ENCODE measurements at places on chromosomes 4 and X.

DNA sequence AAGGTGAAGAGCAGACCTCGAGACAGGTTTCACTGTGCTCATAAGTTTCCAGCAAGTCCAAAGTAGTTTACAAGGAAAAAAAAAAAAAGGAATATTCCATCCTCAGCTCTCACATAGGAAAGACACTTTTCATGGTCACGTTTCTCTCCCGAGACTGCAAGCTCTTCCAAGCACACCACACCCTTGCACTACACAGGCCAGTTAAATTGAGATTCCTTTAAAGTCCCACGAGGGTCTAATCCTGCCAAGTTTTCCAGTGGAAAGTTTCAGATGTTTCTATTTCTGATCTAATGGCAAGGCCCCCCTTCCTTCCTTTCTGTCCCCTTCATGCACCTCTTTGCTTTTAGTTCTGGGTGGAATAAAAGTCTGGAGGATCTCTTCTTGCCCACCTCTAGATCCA lies 67.9 kb upstream of the PCDH19 start:
- DNase-seq, result no peak

DNA sequence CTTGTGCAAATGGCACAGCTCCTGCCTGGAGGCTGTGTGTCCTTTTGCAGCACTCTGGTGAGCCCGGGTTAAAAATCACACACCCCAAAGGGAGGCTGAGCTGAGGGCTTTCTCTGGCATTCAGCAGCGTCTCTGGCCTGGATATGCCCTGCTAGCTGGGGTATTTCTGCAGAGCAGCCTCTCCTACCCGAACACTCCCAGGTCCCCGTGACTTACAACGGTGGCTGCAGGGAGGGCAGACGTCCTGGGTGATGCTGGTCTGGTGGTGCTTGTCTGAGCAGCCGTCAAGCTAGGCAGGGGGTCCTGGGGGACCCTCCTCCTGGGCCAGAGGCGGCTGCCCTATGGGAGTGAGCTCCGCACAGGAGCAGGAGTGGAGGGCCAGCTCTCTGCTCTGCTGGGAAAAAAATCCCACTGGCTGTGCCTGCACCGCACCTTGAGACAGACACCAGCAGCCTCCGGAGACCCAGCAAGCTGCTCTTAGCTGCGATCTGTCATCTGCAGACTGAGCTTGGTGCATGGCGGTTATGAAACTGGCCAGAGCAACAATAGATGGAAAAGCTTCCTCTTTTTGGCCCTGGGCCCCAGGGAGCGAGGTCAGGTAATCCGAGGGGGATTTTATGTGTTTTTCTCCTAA lies 41.3 kb upstream of the ASMTL start:
- no peak for DNase-seq

DNA sequence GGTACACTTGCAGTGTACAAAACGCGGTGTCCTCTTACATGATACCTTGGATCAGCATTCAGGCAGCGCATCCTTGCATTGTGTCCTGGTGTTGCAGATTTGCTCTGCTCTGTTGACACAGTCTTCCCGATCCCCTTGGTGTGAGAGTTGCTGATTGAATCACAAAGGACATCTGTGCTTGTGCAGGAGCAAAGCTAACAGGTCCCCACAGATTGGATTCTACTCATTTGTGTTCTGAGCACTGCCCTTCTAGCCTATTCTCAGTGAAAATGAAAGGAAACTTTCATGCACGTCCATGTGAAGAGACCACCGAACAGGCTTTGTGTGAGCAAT lies 171.4 kb downstream of the FRMPD4 start:
- no peak for DNase-seq

GRCh38 chr4:16827794-16828724 lies 70.4 kb downstream of the LDB2 start:
- no peak for DNase-seq

GRCh38 chr4:60683357-60683756 lies 516.8 kb upstream of the ADGRL3 start:
- DNase-seq, result no peak

- no peak for DNase-seq
Observed at GRCh38 chr4:3679851-3680311, 86.3 kb upstream of the ADRA2C start.

GRCh38 chr4:11312389-11312788 lies 116.3 kb downstream of the HS3ST1 start:
- DNase-seq, result no peak

- DNase-seq, result no peak
Observed at GRCh38 chr4:77349796-77350195, 192.8 kb downstream of the CCNG2 start.

DNA sequence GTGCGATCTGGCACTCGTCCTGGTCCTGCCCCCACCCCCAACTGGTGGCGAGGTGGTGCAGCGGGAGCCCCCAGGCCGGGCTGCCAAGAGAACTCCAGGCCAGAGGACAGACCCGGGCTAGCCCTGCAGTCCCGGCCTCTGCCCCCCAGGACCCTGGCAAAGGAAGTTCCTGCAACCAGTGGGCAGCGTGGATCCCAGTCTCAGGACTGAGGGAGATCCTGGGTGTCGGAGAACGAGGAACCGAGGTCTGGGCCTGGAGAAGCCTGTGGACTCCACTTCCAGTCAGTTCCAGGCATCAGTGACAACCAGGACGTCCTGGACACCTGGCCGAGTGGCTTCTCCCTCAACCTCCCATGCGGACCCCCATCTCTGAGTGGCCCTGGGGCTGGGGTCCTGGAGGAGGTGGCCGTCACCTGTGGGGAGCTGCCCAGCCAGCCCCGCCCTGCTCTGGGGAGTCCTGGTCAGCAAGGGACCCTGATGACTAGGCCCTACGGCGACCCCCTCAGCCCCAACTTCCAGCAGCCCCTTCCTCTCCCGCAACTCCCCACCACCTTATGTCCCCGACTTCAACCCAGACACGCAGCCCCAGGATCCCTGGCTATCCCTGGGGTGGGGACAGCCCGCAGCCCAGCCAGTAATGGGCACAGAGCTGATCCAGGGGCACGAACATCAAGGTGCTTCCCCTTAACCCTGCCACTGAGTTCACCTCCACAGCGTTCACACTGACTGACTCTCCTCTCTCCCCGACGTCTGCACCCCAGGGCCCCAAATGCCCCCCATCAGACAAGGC lies 53.7 kb upstream of the NKX1-1 start:
- no peak for DNase-seq

DNA sequence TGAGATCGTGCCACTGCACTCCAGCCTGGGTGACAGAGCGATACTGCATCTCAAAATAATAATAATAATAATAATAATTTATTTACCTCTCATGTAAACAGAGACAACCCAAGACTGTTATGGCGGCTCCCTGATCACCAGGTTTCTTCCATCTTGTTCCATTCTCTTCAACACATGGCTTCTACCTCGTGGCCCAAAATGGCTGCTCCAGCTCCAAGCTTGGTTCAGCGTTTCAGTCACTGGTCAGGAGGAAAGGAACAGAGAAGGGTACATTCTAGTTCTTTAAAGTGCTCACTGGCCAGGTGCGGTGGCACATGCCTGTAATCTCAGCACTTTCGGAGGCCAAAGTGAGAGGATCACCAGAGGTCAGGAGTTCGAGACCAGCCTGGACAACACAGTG lies 24.9 kb upstream of the CHRNA9 start:
- no peak for DNase-seq

DNA sequence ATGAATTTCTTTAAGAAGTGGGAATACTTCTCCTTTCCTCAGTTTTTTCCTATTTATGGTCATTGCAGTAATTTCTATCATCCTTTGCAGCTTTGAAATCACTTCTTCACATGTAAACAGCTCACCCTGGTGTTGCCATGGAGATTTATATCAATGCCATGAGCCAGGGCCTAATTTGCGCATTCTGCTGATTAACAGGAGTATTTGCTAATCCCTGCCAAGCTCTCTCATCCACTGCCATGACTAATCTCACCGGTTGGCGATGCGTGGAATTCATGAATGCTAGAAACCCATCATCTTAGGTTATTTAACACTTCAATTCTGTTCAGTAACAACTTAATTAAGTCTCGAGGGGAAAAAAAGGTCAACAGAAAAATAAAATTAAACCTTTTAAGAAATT lies 11.8 kb upstream of the FGF13 start:
- DNase-seq, result no peak

GRCh38 chr4:83979773-83980172 lies 443.9 kb downstream of the GPAT3 start:
- no peak for DNase-seq

DNA sequence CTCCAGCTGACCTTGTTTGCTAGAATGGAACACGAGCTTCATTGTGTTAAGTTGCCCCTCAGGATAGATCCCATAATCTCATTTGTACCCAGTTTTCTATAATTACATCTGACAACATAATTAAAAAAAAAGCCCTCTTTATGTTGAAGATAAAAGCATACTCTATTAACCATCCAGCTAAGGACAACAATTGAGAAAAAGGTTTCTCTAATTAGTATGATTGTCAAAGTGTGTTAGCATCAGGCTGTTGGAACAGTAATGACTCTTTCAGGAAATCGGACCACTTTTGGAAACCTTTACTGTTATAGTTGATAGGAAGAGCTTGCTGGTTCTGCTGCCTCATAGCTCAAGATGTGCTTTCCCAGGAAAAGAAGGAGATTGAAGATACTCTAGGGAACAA lies 172.6 kb downstream of the FHIP1A start:
- DNase-seq, result no peak

GRCh38 chrX:19225909-19226308 lies 103.6 kb upstream of the ADGRG2 start:
- DNase-seq, result no peak

GRCh38 chr4:80788798-80789197 lies 241.7 kb upstream of the BMP3 start:
- DNase-seq, result no peak

- no peak for DNase-seq
Observed at GRCh38 chr4:152015597-152016302, 254.9 kb upstream of the GATB start.

DNA sequence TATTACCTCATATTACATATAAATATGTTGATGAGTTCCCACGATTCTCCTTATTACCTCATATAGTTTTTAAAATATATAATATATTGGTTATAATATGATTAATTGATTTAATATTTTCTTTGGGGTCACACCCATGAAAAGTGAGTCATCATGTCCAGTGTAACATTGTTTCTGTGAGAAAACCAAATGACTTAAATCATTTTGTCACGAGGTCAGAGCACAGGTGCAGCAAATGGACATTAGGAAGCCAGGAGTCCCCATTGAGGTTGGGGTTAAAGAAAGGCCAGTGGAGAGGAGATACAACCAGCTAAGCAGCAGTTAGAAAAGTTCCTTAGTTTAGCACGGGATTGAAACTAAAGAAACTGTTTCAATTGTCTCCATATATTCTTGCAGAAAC lies 133.9 kb upstream of the RAPGEF2 start:
- no peak for DNase-seq

DNA sequence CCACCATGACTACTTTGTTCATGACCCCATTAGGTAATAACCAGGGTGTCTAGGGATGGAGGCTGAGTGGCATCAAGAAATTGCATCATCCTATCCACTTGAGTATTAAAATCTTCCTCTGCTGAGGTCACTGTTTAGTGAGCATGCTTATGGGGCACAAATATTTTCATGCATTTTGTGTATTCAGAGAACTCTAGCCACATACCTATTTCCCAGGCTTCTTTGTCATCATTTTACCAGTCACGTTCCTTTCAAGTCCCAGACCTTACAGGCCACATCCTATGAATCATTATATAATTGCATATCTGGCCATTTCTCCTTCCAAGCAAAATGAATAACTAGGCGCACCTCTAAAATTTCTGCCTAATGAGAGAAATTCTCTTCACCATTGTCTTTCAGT lies 1882.9 kb upstream of the AGA start:
- no peak for DNase-seq

GRCh38 chr4:8736090-8736825 lies 135.4 kb downstream of the HMX1 start:
- no peak for DNase-seq

DNA sequence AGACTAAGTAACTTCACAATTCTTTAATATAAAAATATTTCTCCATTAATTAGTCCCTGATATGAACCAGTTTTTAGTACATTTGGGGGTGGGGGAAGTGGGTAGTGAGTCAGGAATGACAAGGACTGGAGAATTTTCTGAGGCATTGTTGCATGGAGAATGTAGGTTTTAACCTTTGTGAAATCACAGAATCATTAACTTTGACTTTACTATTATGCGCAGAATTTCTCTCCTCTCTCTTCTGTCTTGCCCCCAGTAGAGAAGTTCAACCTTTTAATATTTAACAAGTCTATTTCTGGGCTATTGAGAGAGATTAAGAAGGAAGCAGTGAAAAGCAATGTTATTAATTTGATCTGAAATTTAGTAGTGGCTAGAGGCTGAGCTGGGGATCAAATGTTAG lies 597.0 kb downstream of the PCDH18 start:
- DNase-seq, result no peak

GRCh38 chr4:86737244-86737643 lies 111.9 kb downstream of the SLC10A6 start:
- DNase-seq, result no peak

- DNase-seq, result no peak
Observed at GRCh38 chr4:86015412-86016350, 344.2 kb downstream of the MAPK10 start.

GRCh38 chrX:68718443-68718820 lies 71.0 kb downstream of the STARD8 start:
- DNase-seq, result no peak

DNA sequence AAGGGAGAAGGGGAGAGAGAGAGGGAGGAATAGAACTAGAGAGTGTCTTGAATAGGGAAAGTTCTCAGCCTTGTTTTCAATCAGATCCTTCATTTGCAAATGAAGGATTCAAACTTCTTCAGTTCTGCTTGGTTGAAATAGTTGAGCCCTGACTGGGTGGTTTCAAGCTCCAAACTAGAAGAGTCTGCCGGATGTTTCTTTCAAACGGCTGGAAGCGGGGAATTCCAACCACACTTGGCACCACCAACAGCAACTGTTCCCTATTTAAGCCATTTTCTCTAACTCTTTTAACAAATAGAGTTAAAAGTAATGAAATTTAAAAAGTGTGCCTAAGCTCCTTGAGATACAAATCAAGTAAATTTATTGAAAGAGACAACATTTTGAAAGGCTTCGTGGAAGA lies 67.5 kb upstream of the DDX60 start:
- no peak for DNase-seq

- DNase-seq, result no peak
Observed at GRCh38 chr4:72571337-72571736, 2.3 kb upstream of the ADAMTS3 start.

DNA sequence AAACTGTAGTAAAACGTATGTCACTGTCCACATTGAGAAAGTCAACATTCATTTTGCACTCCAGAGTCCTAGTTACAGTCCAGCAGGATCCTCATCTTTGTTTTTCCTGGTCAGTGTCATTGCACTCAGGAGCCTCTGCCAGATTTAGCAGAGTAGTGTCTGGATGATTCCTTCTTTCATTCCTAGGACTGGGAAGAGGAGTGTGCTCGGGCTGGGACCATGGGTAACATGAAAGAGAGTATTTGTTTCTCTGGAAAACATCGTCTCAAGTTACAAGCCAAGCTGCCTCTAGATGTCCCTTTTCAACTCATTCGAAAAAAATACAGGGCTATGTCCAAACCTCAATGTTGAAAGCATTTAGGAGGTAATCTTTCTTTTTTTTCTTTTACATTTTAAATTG lies 69.9 kb upstream of the TNIP3 start:
- DNase-seq, result no peak

DNA sequence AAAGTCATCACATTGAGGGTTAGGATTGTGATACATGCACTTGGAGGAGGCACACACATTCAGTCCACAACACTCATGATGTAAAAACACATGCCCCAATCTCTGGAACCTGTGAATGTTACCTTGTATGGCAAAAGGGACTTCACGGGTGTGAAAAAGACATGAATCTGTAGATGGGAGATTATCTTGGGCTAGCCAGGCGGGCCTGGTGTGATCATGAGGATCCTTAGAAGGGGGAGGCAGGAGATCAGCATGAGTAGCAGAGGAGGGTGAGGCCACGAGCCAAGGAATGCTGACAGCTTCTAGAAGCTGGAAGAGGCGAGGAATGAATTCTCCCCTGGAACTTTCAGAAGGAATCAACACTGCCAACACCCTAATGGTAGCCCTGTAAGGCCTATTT lies 77.5 kb upstream of the ENPP6 start:
- DNase-seq, result no peak

Measured in stimulated activated CD4-positive, alpha-beta T cell treated with anti-CD3 and anti-CD28 coated beads, Interleukin-1b, Interleukin-23, amount 100 ng/mL, for 48 hours (primary cell).